ENCODE measurements at places on chromosomes 2 and 18.

DNA sequence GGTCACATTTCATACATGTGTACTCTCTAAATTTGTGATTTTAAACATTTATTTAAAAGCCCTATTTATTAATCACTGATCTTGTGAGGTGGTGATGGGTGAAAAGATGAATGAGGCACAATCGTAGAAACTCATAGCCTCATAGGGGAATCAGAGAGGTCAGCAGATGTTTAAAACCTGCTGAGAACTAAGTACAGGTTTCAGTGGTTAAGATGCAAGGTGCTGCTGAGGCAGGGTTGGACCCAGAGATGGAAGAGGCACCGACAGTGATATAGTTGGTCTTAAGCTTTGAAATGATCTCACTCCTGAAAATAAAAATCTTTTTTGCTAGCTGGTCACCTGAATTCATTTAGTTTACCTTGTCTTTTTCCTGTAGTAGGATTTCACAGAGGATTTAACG lies 49.6 kb downstream of the LINC00305 start:
- DNase-seq: no peak

- DNase-seq: no peak
Observed at GRCh38 chr18:61991836-61992235, 99.0 kb upstream of the RNF152 start.

GRCh38 chr18:37720663-37721062 lies 155.1 kb upstream of the CELF4 start:
- no peak for DNase-seq

- DNase-seq: no peak
Observed at GRCh38 chr2:166293984-166294383, 81.8 kb downstream of the SCN9A start.

- no peak for DNase-seq
Observed at GRCh38 chr2:119208791-119209203, 14.8 kb upstream of the STEAP3 start.

GRCh38 chr18:470661-471501 lies 29.6 kb downstream of the COLEC12 start:
- no peak for DNase-seq

GRCh38 chr2:149346272-149346671 lies 15.9 kb downstream of the LYPD6 start:
- no peak for DNase-seq

DNA sequence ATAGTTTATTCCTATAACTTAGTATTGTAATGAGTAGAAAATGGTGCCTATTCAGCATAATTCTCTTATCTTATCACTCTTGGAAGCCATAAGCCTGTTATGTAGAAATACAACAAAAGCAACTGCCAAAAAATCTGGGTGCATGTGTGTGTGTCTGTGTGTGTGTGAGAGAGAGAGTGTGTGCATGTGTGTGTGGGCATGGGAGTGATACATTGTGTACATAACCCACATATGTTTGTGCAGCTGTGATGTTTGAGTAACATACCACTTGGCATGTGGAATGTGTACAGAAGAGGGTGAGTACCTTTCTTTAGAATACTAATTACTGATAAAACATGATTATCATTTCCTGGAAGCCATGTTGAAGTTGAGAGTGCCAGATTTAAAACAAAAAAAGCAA lies 642.3 kb upstream of the SYT4 start:
- DNase-seq: no peak

DNA sequence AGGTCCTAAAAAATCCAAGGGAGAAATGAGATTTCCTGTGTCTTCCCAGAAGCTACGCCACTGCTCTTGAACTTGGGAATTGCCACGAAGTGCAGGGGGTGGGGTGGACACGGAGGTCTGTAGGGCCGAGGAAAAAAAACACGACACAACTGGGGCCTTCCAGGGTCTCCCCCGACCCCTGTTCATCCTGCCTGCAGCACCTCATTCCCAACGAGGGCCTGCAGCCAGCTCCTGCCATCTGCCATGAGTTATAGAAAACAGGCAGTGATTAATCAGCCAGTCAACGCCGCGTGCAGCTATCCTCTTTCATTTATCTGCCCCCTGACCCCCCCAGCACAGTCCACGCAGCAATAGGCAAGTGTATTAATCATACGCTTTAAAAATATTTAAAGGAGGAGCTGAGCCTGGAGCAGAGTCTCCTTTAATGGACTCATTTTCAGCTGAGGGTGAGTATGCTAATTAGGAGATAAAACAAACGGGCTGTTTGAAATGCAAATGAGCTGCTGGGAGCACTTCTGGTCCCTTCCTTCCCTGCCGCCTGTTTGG lies 209.9 kb downstream of the TFCP2L1 start:
- no peak for DNase-seq

GRCh38 chr2:194166818-194167217 lies 1490.2 kb upstream of the SLC39A10 start:
- DNase-seq: no peak

DNA sequence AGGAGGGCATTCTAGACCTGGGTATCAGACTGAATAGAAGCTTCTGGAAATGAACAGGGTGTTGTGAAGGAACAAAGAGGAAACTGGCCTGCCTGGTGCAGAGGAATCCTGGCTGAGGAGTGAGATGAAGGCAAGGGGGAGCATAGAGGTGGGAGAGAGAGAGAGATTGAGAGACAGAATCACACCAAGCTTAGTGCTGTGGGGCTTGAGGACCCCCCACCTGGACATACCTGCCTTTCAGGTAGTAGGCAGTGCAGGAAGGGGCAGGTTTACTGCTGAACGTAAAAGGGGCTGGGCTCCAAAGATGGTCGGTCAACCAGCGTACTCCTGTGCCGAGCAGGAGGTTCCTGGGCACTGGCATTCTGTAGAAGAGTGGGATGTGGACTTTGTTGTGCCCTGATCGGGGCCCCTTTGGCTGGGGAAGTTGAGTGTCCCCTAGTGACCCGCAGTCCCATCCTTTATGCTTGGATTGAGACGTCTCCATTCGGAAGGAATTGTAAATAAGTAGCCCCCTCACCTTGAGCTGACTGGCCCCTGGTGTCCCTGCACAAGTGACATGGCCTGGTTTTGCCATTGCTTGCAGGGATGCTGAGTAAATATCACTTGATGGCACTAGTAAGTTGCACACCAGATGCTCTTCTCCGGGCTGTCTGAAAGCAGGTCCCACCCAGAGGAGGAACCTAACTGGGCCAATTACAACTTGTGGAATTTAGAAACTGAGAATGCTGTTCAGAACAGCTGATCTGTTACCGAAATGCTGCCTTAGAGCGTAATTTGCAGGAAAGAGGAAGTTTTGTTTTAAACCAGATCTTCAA lies 1.4 kb downstream of the UBE2F start:
- no peak for DNase-seq

DNA sequence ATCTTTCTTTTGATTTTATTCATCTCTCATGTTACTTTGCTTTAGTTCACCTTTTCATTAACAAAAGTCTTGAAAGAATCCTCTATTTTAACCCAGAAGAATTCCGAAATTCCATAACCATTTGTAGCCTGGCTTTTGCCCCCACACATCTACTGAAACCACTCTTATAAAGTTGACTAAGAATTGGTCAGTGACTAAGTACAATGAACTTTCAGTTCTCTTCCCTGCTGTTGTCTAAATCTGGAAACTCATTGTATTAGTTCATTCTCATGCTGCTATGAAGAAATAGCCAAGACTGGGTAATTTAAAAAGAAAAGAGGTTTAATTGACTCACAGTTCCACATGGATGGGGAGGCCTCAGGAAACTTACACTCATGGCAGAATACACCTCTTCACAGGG lies 49.9 kb upstream of the PNPT1 start:
- no peak for DNase-seq

- no peak for DNase-seq
Observed at GRCh38 chr2:73716543-73717250, 20.4 kb downstream of the TPRKB start.

- no peak for DNase-seq
Observed at GRCh38 chr2:54658564-54659071, 64.8 kb upstream of the EML6 start.

GRCh38 chr2:170369894-170370293 lies 191.9 kb downstream of the MYO3B start:
- no peak for DNase-seq

DNA sequence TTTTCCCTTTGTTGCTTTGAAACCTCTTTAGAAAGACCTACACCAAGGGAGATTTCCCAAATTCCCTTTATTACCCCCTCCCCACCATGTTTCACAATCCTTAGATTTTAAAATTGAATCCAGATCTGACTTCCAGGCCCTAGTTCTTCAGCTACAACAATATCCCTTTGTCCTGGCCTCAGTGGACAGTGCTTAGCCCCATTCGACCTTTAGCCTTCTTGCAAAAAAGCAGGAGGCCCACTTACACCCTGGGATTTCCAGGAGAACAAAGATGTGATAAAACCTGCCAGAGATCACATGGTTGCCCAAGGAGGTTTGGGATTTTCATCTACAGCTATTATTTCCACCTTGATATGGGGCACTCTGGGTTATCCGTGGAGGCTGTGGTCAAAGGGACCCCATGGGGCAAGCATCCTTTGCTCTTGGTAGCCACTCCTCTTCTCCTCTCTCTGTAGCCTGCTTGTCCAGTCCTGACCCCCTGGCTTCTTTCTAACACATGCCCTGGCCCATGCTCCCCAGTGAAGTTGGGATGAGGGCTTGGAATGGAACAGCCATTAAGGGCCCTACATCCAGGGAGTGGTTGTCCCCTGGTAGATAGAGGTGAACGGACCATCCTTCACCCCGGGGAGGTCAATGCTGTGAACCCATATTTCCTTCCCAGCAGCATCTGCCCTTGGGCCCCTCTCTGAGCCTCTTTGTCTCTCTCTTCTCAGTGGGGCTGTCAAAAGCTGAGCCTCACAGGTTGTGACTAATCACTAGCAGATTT lies 267.4 kb downstream of the DYSF start:
- no peak for DNase-seq

GRCh38 chr2:179939259-179939658 lies 67.8 kb downstream of the CWC22 start:
- no peak for DNase-seq

- no peak for DNase-seq
Observed at GRCh38 chr2:101113441-101114267, 37.5 kb downstream of the TBC1D8 start.

- no peak for DNase-seq
Observed at GRCh38 chr2:105737980-105738657, 6.6 kb upstream of the NCK2 start.

GRCh38 chr2:33069894-33070651 lies 123.3 kb downstream of the LTBP1 start:
- DNase-seq: no peak

DNA sequence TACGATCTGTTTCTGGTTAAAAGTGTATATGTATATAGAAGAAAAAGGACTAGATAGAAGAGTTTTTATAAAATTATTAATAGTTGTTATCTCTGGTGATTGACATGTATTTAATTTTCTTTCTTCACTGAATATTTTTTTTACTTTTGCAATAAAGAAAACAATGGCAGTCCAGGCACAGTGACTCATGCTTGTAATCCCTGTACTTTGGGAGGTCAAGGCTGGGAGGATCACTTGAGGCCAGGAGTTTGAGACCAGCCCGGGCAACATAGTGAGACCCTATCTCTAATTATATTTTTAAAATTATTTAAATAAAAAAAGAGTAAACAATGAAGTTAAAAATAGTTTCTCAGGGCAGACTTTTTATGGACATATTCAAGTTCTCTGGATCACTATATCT lies 114.7 kb downstream of the FAM117B start:
- DNase-seq: no peak

- DNase-seq: no peak
Observed at GRCh38 chr2:17934721-17935120, 56.3 kb downstream of the KCNS3 start.

DNA sequence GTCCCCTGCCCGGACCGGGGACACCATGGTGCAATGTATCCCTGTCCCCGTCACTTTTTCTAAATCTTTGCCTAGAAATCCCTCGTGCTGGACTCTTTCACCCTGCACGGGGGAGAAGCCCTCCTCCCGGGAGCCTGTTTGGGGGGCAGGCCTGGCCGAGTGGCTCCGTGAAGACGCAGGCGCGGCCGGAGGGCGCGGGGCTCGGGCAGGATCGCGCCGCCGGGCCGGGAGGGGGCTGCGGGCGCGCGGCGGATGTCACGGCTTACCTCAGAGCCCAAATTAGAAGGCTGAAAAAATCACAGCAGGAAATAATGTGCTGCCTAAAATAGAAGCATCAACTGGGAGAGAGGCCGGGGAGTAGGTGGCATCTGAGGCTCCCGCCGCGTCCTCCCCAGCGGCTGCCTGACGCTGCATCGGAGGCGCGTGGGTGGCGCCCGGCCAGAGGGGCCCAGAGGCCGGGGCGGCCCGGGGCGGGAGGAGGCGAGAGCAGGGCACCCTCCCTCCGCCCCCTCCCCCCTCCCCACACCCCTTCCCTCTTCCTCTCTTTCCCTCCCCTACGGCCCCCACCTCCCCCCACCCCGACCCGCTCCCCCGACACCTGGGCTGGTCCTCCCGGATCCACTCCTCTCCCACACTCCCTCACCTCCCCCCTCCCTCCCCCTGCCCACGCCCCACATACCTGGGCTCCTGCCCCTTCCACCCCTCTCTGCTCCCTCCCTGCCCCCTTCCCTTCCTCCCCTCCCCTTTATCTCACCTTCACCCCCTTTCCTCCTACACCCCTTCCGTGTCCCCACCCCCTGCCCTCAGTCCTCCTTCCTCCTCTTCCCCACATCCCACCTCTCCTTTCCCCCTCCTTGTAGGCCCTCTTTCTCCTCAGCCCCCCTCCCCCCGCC lies 51.9 kb downstream of the SLC4A1AP start:
- no peak for DNase-seq

- no peak for DNase-seq
Observed at GRCh38 chr18:37578886-37579513, 13.4 kb upstream of the CELF4 start.

GRCh38 chr2:234996069-234996940 lies 44.5 kb downstream of the SH3BP4 start:
- DNase-seq: peak; percentile 89

- DNase-seq: no peak
Observed at GRCh38 chr2:25310965-25311864, 30.5 kb downstream of the DNMT3A start.

DNA sequence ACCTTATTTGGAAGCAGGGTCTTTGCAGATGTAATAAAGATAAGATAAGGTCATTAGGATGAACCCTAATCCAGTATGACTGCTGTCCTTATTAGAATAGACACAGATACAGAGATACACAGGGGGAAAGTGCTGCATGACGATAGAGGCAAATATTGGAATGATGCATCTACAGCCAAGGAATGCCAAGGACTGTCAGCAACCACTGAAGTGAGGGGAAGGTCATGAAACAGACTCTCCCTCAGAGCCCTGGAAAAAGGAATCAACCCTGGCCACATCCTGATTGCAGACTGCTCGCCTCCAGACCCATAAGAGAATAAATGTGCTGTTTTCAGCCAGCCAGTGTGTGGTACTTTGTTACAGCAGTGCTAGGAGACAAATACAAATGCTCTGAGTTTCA lies 14.8 kb downstream of the TMEM237 start:
- no peak for DNase-seq

GRCh38 chr2:37389395-37389794 lies 45.0 kb downstream of the QPCT start:
- DNase-seq: no peak

DNA sequence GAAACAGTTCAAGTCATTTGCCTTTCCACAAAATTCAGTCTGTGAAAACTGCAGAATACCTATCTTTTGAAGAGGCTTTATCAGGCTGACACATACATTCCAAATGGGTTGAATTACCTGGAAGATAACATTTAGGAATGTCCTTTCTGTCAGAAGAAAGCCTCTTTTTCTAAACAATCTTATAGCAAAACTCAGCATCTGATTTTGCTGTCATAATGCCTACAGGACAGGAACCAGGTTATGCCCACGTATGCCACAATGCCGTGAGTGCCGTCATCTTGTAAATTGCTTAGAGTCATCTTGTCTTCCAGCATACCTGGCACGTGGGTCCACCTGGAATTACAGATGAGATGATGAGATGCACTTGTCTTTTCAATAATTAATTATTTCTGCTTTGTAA lies 275.3 kb downstream of the ALPK2 start:
- DNase-seq: no peak
